ENCODE measurements at places on chromosomes 4 and X.

- DNase-seq = no peak
Measured at GRCh38 chrX:15849555-15849954, 5.1 kb downstream of the AP1S2 start.

DNA sequence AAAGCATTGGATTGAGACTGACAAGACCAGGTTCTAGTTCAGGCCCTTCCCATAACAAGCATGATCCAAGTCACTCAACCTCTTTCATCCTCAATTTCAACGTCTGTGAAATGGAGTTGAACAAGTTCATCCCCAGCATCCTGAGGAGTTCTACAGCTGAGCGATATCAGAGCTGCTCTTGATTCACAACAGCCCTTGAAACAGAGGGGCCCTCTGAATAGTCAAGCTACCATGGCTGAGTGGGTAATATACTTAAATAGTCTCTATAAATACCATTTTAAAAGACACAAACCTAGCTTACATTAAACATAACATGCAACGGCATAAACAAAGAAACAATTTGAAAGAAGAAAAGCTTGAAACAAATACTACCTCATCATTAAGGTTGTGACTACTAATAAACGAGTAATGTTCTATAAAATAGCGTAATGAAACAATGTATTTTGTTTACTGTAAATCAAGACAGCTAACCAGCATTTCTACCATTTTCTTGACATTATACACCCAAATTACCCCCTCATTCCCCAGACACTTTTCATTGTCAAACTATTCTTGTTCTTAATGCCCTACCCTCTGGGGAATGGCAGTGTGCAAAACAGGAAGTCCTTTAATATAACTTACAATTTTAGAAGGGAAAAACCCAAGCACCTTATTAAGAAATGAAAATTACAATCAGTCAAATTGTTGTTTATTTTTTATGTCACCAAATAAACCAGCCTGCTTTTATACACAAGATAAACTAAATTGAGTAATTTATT is 202.3 kb downstream of the PARM1 start:
- DNase-seq = no peak

DNA sequence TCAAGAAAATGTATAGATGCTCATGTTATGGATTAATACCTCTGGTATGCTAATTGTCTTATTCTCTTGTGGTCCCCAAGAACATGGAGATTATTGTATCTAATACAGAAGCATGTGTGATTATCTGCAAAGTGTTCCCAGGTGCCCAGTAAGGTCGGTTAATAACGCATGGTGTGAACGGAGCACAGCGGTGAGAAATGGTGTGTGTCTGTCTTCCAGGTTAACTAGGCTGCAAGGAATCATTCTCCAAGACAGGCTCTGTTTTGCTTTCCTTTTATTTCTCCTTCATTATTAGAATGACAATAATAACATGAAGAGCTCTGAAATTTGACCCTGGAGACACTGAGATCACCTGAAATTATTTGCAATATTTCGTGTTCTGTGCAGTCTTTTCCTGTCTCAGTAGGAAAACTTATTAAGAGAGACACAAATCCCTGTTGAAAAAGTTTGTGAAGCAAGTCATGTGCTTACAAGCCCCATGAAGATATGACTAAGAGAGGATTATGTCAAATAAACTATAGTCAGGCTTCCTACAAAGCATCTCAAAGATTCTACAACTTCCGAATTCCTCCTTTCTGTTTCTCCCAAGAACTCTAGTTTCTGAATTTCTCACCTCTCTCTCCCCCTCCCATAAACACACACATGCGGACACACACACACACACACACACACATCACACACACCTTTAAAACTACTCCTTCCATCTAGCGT is 230.9 kb downstream of the HS3ST1 start:
- no peak for DNase-seq

DNA sequence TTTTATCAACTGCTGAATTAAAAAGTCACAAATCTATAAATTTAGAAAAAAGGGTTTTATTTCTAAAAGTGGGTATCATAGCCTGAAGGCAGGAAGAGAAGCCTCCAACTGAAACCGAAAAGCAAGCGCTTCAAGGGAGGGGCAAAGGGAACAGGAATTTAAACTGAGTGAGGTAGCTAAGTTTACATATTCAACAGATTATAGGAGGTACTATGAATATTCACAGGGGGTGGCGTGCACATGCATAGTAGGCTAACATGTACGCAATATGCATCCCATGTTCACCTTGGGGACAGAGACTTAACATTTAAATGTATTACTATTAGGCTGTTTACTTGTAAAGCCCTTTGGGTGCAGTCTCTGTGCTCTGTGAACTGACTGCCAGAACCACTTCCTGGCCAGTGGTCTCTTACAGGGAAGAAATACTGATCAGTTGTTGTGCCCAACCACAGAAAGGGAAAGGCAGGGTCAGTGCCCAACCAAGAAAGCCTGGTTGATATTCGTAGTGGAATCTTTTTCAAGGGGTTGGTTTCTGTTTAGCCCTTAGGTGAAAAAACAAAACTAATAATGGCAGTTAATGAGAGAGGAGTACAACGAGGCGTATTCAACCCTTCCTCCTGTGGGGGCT is 168.7 kb upstream of the GALNTL6 start:
- DNase-seq = no peak

- no peak for DNase-seq
Measured at GRCh38 chr4:169849456-169849855, 91.7 kb upstream of the HPF1 start.

GRCh38 chrX:30533266-30533665 is 44.3 kb downstream of the TASL start:
- DNase-seq = no peak

DNA sequence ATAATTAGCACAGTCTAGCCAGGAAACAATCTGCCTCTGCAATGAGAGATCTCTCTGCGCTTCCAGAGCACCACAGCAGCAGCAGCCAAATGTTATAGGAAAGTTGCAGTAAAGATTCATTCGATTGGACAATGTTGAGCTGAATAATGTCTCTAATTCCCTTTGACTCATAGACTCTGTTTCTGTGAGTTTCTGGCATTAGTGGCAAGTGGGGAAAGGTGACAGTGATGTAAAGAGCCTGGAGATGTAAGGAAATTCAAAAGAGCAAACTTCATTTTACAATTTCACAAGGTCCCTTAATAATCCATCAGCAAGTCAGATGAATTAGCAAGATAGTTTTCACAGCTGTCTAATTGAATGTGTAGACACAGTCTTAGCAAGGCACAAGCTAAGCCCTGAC is 184.4 kb downstream of the VEGFC start:
- no peak for DNase-seq

- DNase-seq = no peak
Measured at GRCh38 chrX:45126158-45126557, 74.5 kb downstream of the DIPK2B start.

GRCh38 chr4:145861336-145862318 is 77.0 kb downstream of the ZNF827 start:
- DNase-seq = no peak

- no peak for DNase-seq
Measured at GRCh38 chrX:8048466-8048865, 121.3 kb upstream of the PNPLA4 start.

GRCh38 chr4:121168446-121169281 is 4.5 kb upstream of the TNIP3 start:
- no peak for DNase-seq

DNA sequence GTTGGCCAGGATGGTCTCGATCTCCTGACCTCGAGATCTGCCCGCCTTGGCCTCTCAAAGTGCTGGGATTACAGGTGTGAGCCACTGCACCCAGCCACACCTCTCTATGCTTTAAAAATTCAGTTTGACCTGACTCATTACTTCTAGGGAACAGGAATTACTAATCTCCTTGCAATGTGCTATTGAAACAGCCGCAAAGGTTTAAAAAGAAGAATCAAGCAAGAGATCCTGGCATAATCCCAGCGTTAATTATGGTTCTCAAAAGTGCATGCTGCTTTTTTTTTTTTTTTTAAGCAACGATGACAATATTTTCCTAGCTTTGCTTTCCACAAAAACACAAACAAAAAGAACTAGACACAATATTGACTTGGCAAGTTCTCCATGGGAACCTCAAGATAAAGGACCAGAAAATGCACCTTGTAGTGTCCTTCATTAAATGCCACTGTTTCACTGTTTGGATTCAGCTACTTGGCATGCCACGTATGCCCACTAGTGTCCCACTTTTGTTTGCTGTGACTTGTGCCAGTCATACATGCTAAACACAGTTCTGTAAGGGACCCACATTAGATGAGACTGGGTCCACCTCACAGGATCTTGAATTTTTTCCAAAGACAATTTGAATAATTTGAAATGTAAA is 112.6 kb upstream of the PPARGC1A start:
- no peak for DNase-seq

GRCh38 chrX:107673933-107674479 is 45.7 kb downstream of the PRPS1 start:
- DNase-seq = peak; percentile 72

GRCh38 chrX:109403922-109404321 is 78.0 kb downstream of the GUCY2F start:
- DNase-seq = no peak

DNA sequence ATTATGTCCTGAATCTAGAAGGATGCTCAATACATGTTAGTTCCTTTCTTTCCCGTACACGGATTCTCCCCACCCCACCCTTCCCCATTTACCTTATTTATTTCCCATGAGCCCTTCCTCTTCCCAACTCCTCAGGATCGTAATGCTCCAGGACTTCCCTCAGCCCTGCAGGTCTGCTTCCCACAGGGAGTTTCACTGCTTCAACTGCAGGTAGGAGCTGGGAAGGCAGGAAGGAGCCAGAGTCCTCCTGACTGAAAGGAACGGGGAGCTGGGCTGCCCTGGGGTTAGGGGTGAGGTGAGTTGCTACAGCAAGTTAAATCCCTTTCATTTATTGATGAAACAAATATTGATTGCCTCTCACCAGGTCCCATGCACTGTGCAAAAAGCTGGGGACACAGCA is 33.2 kb downstream of the SAT1 start:
- DNase-seq = no peak

DNA sequence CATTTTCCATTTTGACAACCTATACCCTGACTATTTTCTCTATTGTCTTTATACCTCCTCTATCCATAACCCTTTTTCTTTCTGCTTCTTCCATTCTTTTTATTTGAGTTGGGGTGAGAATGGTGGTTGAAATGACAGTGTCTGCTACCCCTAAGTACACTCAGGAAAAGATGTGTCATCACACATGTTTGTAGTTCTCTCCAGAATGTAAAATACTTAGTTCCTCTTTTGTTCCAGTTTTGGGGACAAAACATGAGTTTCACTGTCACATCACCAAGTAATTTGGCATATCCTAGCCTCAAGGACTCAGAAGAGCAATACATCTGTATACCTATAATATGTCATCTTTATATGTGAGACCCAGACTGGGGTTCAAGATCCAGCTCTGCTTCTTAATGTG is 90.3 kb downstream of the COMMD8 start:
- no peak for DNase-seq

GRCh38 chr4:73067971-73068394 is 1.5 kb downstream of the COX18 start:
- no peak for DNase-seq

DNA sequence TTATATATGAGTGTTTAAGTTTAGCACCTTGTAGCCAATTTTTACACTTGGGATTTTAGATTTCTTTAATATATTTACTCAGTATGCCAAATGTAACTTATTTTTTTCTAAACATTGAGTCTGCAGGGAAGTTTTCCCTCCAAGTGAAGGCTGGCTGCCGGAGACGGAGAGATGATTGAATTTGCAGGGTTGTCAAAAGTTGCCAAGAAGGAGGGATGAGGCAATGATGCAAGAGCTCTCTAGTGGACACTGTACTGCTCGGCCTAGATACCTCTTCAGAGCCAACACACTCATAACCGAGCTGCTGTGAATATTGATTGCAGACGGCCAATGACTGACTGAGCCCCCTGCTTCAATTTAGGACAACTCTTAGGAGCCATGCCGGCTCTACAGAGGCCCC is 318.6 kb upstream of the CASK start:
- no peak for DNase-seq

DNA sequence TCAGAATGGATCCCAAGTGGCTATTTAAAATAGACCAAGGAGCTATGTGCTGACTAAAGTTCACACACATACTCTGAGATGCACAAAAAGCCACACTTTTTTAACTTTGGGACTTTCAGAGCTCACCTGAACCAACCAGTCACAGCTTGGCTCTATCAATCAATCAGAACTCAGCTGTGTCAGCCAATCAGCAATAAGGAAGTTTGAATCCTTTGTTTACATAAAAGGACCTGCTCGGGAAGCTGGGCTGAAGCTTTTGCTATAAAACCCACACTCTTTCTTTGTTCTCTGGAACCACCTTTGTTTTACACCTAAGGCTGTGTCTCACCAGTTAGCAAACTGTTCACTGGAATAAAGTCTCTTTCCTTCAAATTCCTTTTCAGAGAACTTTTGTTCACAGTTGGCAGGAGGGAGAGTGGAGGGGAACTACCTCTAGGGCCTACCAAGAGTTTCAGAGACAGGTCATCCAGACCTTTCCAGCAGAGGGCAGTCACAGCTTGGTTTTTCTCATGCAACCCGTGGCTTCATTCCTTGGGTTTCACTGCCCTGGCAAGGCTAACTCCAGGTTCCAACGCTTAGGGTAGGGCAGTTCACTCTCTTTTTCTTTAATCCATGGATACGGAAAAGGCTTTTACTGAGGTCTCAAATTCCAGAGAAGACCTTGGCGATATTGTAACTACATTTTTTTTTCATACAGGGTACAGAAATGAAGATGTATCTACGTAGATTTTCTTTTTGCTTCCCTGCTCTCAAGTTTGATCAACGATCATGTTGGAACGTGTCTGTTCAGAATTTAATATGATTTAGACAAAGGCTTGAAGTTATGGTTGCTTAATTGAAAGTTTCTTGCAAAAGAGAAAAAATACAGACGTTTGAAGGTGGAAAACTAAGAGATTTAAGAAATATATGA is 80.7 kb downstream of the GPRIN3 start:
- peak; percentile 49 for DNase-seq

- no peak for DNase-seq
Measured at GRCh38 chr4:147741190-147741788, 9.4 kb downstream of the ARHGAP10 start.

DNA sequence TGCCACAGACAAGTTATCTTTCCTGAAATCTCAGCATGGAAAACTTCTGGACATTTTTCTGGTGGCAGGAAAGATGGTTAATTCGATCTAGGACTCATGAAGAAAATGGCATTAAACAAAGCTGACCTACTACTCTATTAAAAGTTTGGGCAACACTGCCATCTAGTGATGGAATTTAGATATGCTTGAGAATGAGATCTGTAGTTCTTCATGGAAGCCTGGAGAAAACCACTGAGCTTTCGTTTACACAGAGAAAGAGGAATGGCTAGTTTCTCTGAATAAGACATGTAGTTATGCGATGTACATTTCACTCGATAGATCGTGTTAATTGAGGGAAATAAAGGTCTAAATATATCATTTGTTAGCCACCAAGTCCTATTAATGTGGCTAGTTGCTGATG is 51.7 kb upstream of the CHRDL1 start:
- no peak for DNase-seq

- DNase-seq = no peak
Measured at GRCh38 chrX:112636951-112637581, 42.7 kb downstream of the LHFPL1 start.

GRCh38 chr4:168586926-168587325 is 90.1 kb downstream of the PALLD start:
- DNase-seq = no peak

GRCh38 chrX:71514367-71515037 is 18.4 kb upstream of the OGT start:
- DNase-seq = no peak

All from activated CD8-positive, alpha-beta memory T cell treated with anti-CD3 and anti-CD28 coated beads for 1 hour (primary cell).